Anterior cingulate cortex (tissue), 58 donors: ENCODE measurements at places on chromosomes 13 and 19.

- no peak for DNase-seq
These were observed 948.8 kb upstream of the SLC10A2 start for GRCh38 chr13:104014803-104015645.

DNA sequence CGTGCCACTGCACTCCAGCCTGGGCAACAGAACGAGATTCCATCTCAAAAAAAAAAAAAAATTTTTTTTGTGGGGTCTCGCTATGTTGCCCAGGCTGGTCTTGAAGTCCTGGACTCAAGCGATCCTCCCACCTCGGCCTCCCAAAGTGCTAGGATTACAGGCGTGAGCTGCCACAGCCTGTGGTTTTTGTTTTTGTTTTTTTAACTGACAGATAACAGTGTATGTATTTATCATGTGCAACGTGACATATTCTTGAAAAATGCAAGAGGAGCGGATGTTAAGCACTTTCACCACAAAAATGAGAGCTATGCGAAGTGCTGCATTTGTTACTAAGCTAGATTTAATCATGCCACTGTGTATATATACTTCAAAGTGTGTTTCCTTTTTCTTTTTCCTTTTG lies 49.0 kb downstream of the ARHGEF18 start:
- no peak for DNase-seq

DNA sequence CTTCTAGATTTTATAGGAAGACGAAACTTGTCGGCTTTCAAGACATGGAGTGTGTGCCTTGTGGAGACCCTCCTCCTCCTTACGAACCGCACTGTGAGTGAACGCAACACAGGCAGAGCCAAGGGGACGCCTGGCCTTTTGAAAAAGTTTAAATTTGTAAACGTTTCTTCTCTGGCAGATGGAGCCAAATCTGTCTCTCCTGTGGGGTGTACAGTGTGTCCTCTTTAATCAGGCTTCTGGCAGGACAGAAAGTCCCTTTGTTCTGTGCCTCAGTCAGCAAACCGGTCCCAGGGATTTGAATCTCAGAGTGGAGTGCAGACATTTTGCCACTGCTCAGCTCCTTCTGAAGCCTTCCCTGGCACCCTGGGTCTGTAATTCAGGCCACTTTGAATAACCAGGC lies 56.5 kb downstream of the TNFRSF19 start:
- no peak for DNase-seq

GRCh38 chr13:32707471-32707870 lies 121.2 kb downstream of the PDS5B start:
- no peak for DNase-seq

GRCh38 chr19:45934551-45935230 lies 20.1 kb upstream of the NANOS2 start:
- DNase-seq, result no peak

- DNase-seq, result no peak
These were observed 53.5 kb downstream of the PTPRS start for GRCh38 chr19:5287066-5287465.

- DNase-seq, result no peak
These were observed 7.7 kb upstream of the CD22 start for GRCh38 chr19:35321291-35321690.

DNA sequence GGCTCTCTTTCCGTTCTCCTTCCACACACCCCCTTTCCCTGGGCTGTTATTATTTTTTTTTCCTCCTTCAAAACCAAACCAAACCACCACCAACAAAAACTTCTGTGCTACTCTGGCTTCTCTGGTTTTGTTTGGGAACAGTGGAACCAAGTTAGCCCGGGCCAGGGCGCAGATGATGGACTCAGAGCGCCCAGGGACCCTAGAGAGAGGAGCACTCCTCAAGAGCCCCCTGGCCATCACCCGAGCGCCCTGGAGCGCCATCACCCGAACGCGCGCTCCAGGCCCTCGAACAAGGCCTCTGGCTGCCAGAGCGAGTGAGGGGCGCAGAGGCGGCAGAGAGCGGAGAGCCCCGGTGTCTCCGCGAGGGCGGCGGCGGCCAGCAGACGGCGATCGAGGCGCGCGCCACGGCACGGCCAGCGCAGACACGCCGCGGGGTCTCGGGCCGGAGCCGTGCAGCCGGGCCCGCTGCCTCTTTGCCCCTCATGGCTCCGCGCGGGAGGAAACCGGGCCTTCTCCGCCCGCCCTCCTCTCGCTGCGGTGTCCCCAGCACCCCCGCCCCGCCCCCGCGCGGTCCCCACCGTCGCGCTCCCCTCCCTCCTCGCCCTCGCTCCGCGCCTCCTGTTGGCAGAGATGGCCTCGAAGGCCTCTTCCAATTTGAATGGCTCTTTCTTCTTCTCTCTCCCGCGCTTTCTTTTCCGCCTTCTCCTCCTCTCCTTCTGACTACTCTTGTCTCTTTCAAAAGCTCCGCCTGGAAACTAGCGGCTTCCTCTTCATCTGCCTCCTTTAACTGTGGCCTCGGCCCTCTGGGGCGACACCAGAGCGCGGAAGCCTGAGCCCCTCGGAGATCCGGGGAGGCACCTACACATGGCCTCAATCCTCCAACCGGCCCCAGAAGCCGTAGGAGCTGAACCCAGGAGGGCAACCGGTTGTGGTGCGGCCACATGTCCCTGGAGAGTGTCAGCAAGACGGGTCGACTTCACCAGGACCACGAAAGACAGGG lies 4.1 kb upstream of the SOX1 start:
- no peak for DNase-seq

DNA sequence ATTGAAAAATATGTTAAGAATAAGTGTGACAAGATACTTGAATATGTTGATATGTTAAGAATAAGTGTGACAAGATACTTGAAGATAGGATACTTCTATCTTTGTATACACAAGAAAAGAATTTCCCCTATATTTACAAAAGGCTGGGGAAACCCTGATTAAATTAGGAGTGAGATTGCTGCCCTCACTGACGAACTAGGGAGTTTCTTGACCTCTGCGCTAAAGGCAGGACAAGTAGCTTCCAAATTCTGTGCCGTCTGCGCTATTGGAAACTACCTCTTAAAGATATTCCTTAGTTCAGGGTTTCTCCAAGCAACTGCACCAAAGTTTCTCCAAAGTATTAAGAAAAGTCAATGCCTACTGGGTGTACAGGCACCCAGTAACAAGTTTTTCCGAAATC lies 730 bp downstream of the ZNF260 start:
- no peak for DNase-seq

DNA sequence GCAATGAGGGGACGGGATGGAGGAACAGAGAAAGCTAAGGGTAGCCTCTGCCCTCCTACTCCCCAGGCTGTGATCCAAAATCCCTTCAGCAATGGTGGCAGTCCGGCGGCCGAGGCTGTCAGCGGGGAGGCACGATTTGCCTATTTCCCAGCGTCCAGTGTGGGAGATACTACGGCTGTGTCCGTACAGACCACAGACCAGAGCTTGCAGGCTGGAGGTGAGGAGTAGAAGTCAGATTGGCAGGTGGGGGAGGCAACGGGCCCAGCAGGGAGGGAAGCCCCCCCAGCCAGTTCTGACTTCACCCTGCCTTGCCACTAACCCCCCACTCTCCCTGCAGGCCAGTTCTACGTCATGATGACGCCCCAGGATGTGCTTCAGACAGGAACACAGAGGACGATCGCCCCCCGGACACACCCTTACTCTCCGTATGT lies 1.6 kb downstream of the USF2 start:
- DNase-seq, result no peak

DNA sequence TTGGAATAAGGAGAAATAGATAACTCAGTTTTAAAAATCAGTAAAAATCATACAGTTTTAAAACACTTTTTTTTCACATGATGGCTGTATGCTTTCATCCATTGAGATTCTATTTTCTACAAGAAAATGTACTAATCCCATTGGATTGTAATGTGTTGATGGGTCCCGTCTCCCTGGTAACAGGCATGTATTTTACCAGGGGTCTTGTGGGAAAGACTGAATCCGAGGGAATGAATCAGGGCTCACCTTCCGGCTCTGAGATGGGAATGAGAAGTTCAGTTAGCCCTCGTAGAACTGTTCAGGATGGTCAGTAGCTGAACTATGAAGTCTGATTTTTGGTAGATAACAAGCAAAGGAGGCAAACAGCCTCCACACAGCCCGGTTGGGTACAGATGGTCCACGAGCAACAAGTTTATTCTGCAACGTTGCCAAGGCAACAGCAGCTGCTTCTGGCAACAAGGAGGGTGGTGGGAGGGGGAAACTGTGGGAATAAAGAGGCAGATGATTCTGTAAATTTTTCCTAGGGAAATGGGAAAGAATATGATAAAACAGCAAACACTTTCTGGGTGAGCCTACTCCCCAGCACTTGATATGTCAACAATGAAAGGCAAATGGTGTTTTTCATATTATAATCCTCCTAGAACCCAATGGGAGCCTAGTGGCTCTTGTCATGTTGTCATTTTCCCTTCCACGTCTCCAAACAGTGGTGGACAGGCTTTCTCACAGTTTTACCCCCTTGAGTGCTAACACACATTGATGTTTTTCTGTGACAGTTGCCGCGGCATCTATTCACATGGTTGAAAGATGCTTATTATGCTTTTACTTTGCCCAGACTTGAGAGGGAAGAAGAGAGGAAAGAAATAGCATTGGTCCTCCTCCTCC lies 12.4 kb upstream of the SIAH3 start:
- DNase-seq, result peak; percentile 44

GRCh38 chr13:113465300-113465699 lies 12.0 kb upstream of the ADPRHL1 start:
- no peak for DNase-seq

DNA sequence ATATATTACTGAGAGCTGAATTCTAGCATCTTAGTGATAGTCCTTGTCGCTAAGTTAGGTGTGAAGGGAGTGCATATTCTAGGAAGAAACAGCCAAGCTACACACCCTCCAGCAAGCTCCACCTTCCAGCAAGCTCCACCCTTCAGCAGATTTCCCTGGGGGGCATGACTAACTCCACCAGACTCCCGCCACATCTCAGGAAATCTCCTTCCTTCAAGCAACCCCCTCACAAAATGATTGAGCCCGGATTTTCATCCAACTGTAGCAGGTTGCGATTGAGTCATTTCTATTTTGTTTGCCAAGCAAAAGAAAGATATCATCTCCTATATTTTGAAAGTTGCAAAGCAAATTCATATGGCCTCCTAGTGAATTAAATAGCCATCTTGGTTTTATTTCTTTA lies 162.1 kb upstream of the TMTC4 start:
- no peak for DNase-seq

- no peak for DNase-seq
These were observed at the start of gene NFIX for GRCh38 chr19:12994701-12995595. NFIX (plus strand) TSS chr19:12995475; CDS start chr19:12995838, 363 bp downstream.

GRCh38 chr19:19461671-19462622 lies 53.4 kb downstream of the TSSK6 start:
- no peak for DNase-seq

GRCh38 chr13:50081679-50082425 lies 66.6 kb downstream of the KCNRG start:
- peak; percentile 98 for DNase-seq

- DNase-seq, result no peak
These were observed 9.6 kb downstream of the SH3GL1 start for GRCh38 chr19:4390567-4391305.

- no peak for DNase-seq
These were observed 67.3 kb upstream of the SLC10A2 start for GRCh38 chr13:103133556-103133955.

- no peak for DNase-seq
These were observed 6.2 kb downstream of the SYT5 start for GRCh38 chr19:55173714-55174409.

GRCh38 chr19:15328312-15328711 lies 4.0 kb downstream of the BRD4 start:
- no peak for DNase-seq

DNA sequence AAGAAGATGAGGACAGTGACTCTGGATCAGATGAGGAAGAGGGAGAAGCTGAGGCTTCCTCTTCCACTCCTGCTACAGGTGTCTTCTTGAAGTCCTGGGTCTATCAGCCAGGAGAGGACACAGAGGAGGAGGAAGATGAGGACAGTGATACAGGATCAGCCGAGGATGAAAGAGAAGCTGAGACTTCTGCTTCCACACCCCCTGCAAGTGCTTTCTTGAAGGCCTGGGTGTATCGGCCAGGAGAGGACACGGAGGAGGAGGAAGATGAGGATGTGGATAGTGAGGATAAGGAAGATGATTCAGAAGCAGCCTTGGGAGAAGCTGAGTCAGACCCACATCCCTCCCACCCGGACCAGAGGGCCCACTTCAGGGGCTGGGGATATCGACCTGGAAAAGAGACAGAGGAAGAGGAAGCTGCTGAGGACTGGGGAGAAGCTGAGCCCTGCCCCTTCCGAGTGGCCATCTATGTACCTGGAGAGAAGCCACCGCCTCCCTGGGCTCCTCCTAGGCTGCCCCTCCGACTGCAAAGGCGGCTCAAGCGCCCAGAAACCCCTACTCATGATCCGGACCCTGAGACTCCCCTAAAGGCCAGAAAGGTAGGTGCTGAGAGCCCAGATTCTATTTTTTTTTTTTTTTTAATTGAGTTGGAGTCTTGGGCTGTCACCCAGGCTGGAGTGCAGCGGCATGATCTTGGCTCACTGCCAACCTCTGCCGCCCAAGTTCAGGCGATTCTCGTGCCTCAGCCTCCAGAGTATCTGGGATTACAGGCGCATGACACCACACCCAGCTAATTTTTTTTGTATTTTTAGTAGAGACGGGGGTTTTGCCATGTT lies 2.3 kb downstream of the PPP1R15A start:
- peak; percentile 25 for DNase-seq

DNA sequence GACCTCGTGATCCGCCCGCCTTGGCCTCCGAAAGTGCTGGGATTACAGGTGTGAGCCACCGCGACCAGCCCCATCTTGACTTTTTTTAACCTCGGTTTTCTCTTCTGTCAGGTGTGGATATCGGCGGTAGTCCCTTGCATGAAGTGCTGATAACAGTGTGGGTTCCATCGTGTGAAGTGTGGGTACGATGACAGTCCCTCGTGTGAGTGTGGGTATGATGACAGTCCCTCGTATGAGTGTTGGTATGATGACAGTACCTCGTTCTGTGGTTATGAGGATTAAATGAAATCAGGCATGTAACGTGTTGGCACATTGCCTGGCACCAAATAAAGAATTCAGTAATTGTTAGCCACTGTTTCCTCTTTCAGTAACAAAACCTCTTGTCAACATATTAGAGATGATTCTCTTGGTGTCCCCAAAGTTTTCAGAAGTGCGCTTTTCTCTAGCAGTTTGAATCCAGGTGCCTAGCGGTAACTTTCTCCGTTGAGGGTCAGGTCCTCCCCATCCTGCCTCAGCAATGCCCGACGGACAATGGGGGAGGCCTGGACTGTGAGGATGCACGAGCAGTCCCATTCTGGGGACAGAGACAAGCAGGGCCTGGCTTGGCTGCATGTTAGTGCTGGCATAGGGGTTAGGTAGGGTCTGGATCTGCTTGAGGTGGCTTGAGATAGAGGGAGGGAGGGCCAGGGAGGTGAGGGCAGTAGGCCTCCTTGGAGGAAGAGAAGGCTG lies 15.3 kb downstream of the GATAD2A start:
- no peak for DNase-seq

GRCh38 chr19:15264061-15264932 lies 32.0 kb upstream of the EPHX3 start:
- peak; percentile 54 for DNase-seq
